ENCODE measurements at places on chromosomes 2 and 18.

GRCh38 chr2:160334028-160334741 is 134.1 kb upstream of the ITGB6 start:
- DNase-seq: no peak

GRCh38 chr2:156697906-156698305 is 261.7 kb downstream of the GPD2 start:
- no peak for DNase-seq

DNA sequence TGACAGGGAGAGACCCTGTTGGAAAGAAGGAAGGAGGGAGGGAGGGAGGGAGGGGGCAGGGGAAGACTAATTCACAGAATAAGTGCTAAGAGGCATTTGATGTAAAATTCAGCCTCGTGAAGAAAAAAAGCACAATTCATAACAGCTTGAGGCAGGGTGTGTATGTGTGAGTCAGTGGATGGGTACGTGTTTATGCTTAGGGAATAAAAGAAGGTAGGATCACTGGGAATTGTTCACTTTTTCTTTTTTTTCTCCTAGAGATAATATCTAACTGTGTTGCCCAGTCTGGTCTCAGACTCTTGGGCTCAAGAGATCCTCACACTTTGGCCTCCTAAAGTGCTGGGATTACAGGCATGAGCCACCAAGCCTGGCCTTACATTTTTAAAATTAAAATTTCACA is 39.2 kb downstream of the WDR33 start:
- peak; percentile 2 for DNase-seq

DNA sequence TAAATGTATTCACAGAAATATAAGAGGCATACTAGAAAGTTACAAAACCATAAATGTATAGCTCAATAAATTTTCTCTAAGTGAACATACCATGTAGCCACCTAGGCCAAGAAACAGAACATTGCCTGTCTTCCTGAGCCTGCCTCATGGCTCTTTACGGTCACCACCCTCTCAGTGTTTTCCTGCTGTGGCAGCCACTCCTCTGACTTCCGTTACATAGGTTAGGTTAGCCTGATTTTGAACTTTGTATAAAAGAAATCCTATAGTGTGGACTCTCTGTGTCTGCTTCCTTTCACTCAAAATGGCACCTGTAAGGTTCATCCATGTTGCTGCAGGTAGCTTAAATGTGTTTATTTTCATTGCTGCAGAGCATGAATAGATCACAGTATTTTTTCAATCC is 11.6 kb upstream of the ST3GAL5 start:
- no peak for DNase-seq

- DNase-seq: no peak
Observed at GRCh38 chr2:157922336-157922735, 46.2 kb upstream of the ACVR1 start.

Data from T1000 (cell line).